ENCODE measurements at places on chromosomes 5 and 9. TPM values are rescaled to one million over a fixed set of nuclear protein-coding genes. Genes with fewer than 3 reads are reported as not detected.

Gene PCDHGA12
- total RNA-seq = 37.8 TPM

Gene MAMDC2
- total RNA-seq = 27.4 TPM

Gene LRRC19
- total RNA-seq = not detected

Gene CAMK4
- 4.0 TPM for total RNA-seq

Gene GMCL2
- not detected for total RNA-seq

Gene LRRC70
- 1.2 TPM for total RNA-seq

Gene ADRA1B
- 0.49 TPM for total RNA-seq

Gene SLC6A3
- not detected for total RNA-seq

Gene PHF24
- total RNA-seq = under 0.01 TPM

Gene ALDH1B1
- 32.3 TPM for total RNA-seq

Gene SUSD3
- not detected for total RNA-seq

Gene RGP1
- total RNA-seq = 21.6 TPM

Gene FGD3
- total RNA-seq = 0.16 TPM

Gene GRXCR2
- not detected for total RNA-seq

Gene C9orf153
- total RNA-seq = 0.24 TPM

Gene BTNL3
- total RNA-seq = not detected

Gene DRD1
- total RNA-seq = 0.36 TPM

Gene BTNL8
- total RNA-seq = not detected

Gene UBE2QL1
- total RNA-seq = under 0.01 TPM

Gene TYRP1
- total RNA-seq = not detected

Gene GALNT12
- total RNA-seq = 0.61 TPM

Gene FOXD4L4
- under 0.01 TPM for total RNA-seq

Gene CCL19
- total RNA-seq = not detected

Gene SAXO1
- under 0.01 TPM for total RNA-seq

Gene PTTG1
- 16.6 TPM for total RNA-seq

Gene SIT1
- not detected for total RNA-seq

Gene PAEP
- not detected for total RNA-seq

Gene DND1
- total RNA-seq = 0.24 TPM

Gene RAI14
- total RNA-seq = 80.9 TPM

Gene TXN
- total RNA-seq = 177 TPM

Gene GARNL3
- total RNA-seq = 2.9 TPM

Gene RASEF
- 0.24 TPM for total RNA-seq

Gene WDR31
- total RNA-seq = 2.2 TPM

Gene KIF4B
- under 0.01 TPM for total RNA-seq

Gene ENTREP1
- total RNA-seq = not detected

Gene GARIN3
- not detected for total RNA-seq

Gene PCA3
- not detected for total RNA-seq

Gene SLC9A3
- total RNA-seq = 1.2 TPM

Gene ANKRD18A
- not detected for total RNA-seq

Gene CAVIN4
- 1.1 TPM for total RNA-seq

Gene SEPTIN8
- 65.4 TPM for total RNA-seq

Data from hair follicle dermal papilla cell (primary cell).